ENCODE measurements at places on chromosomes 16 and 17.

DNA sequence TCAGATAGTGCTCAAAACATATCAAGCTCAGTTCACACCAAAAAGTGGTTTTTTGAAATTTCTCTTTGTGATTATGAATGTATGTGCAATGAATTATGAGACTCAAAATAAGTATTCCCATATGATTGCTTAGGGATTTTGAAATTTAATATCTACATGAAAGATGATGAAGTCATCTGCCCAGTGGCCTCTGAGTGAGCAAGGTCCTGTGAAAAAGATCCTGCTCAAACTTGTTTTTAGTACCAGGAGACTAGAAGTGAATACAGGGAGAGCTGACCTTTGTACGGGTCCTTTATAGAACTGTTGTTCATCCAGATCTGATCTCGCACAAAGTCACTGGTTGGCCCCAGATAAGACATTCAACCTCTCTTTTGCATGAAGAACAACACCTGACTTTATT is 151.9 kb upstream of the MAF start:
- no peak for DNase-seq
- H3K27me3 ChIP-seq = no peaks in the 10 kb centered on the region
- no peak overlapping the region for H3K27ac ChIP-seq

- H3K27ac ChIP-seq = no peak overlapping the region
- peak overlapping the region; percentile 35 for H3K4me3 ChIP-seq
- DNase-seq = peak; percentile 6
- peaks cover 6% of the 10 kb centered on the region for H3K27me3 ChIP-seq
- H3K36me3 ChIP-seq = no peaks in the 10 kb centered on the region
- peaks cover 18% of the 10 kb centered on the region for H3K4me1 ChIP-seq
Observed at GRCh38 chr17:28317966-28318758, 838 bp upstream of the TMEM97 start.

DNA sequence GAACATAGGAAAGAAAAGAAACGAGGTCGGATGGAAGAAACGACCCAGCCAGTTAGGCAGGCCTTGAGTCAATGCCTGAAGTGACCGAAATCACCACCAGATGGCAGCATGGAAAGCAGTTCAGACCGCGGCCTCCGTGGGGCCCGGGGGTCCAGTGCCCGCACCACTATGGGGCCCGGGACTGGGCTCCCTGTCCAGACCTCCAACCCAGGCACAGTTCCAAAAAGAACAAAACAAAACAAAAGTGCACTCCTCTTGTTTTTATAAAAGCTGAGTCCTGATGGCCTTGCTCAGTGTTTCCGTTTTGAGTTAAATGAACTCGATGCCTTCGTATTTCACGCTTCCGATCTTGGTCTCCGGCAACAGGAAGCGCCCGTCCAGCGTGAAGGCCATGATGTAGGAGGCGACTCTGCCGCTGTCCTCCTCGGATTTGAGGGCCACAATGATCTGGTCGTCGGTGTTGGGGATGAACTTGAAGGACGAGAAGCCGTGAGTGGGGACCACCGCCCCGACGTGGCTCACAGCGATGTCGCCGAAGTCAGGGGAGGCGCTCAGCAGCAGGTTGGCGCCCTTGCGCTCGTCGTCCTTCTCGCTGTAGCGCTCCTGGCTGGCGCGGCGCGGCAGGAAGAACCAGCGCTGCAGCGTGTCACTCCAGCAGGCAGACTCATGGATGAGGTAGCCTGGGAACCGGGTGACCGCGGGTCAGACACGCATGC is 13.7 kb upstream of the LGALS3BP start:
- peaks cover 41% of the 10 kb centered on the region for H3K36me3 ChIP-seq
- peaks cover 14% of the 10 kb centered on the region for H3K4me1 ChIP-seq
- H3K27me3 ChIP-seq = no peaks in the 10 kb centered on the region
- peak overlapping the region; percentile 36 for H3K27ac ChIP-seq

- peaks cover 6% of the 10 kb centered on the region for H3K4me1 ChIP-seq
- H3K36me3 ChIP-seq = peaks cover 3% of the 10 kb centered on the region
- DNase-seq = no peak
- no peak overlapping the region for H3K4me3 ChIP-seq
Observed at GRCh38 chr17:39195568-39196160, 1.8 kb downstream of the CACNB1 start.

- peak overlapping the region; percentile 99 for H3K27ac ChIP-seq
- no peaks in the 10 kb centered on the region for H3K27me3 ChIP-seq
- peaks cover 22% of the 10 kb centered on the region for H3K4me1 ChIP-seq
- DNase-seq = peak; percentile 61
- peak overlapping the region; percentile 43 for H3K4me3 ChIP-seq
- no peaks in the 10 kb centered on the region for H3K36me3 ChIP-seq
Observed at GRCh38 chr16:19130852-19131824, 17.4 kb downstream of the ITPRIPL2 start.

GRCh38 chr17:42485680-42486079 is 27.0 kb downstream of the ATP6V0A1 start:
- H3K4me1 ChIP-seq = peaks cover 7% of the 10 kb centered on the region
- H3K27ac ChIP-seq = no peak overlapping the region
- DNase-seq = no peak
- peaks cover 12% of the 10 kb centered on the region for H3K36me3 ChIP-seq

DNA sequence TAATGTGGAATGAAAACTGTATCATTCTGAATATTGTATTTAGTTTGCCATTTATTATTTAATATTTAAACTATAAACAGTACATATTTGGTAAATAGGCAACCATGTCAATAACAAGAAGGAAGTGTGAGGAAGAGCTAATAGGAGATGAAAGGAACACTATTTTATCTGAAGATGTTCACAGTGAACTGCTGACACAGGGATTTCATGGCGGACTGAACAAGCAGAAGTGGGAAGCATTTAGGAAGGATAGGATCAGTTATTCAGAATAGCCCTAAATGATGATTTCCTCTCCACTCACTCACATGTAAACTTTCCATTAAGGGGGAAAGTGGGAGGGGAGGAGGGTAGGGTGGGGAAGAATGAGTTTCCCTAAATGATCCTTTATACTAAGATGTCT is 682.4 kb downstream of the TOX3 start:
- no peaks in the 10 kb centered on the region for H3K36me3 ChIP-seq
- H3K4me1 ChIP-seq = no peaks in the 10 kb centered on the region
- H3K4me3 ChIP-seq = no peak overlapping the region
- H3K27ac ChIP-seq = no peak overlapping the region

Data from endothelial cell of umbilical vein (primary cell).